AG04450 (cell line): ENCODE measurements at places on chromosomes 4 and X.

- DNase-seq = no peak
Measured at GRCh38 chr4:158771776-158772175, 3.0 kb downstream of the FNIP2 start.

GRCh38 chr4:52358366-52358765, 300.7 kb downstream of the USP46 start:
- DNase-seq = no peak

DNA sequence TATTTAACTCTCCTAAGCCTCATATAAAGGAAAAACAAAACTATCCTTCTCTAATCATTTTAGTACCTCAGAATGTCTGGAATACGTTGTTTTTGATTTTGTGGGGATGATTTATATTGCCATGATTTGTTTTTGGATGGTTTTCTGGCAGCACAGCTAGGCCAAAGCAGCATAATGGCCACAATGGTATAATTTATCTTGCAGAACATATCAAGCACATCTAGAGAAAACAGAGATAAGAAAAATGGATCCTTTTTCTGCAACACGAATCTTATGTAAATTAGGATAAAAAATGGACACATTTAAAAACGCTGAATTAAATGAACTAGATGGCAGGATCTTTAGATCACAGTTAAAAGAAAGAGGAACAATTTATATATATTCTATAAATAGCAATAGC, 269.9 kb upstream of the FAT4 start:
- DNase-seq = no peak

GRCh38 chr4:176504118-176504517, 184.4 kb downstream of the SPCS3 start:
- DNase-seq = no peak

DNA sequence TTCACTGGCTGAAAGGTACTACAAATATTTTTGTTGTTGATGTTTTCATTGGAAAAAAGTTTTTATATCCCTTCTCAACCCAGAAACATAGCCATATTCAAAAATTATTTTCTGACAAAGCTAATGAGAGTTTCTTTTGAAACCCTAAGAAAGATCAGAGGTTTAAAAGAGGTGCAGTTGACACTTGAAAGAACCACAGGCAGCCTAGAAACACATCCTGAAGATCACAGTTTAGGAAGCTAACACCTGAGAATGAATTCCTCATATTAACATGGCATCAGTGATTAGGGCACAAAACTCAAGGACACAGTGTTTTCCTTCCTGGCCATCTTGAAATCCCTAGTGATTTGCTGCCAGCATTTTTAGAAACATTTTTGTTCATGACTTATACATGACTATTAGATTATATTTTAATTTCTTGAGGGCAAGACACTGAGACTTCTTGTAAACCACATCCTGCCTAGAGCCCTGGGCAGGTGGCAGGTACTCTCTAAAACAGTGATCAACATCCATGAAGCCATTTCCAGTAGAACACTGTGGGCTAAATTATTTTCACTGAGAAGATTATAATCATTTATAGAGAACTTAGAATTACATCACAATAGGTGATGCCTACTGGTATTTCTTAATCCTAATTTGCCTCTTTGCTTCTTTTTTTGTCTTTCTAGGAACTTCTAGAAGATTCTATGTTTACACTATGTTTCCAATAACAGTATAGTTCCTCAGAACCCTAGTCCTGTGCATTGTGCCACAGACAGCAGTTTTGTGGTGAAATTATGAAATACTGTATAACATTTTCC, 80.0 kb downstream of the ARSJ start:
- no peak for DNase-seq

DNA sequence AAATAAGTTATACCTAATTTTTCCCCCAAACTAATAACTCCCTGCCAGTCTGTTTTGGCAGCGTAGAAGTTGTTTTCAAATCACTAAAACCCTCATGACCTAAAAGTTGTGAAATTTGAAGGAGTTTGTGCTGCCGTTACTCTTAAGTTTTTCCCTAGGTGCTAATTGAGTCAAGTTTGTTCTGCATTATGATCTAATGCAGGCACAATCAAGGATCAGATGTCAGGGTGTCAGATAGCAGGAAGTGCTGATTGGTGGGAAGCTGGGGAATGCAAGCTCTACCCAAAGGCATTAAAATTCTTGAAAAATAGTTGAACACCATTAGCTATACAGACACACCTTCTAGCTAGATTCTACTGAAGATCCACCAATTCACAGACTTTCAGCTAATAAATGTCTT, 51.9 kb downstream of the ARX start:
- DNase-seq = no peak

DNA sequence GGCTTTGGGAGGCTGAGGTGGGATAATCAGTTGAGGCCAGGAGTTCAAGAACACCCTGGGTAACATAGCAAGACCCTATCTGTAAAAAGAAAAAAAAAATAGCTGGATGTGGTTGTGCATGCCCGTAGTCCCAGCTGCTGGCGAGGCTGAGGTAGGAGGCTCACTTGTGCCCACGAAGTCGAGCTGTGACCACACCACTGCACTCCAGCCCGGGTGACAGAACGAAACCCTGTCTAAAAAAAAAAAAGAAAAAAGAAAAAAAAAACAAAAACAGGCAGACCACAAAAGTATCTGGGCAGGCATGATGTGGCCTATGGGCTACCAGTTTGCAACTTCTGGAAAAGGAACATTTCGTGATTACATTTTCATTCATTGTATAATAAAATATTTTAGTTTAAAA, 38.1 kb upstream of the RASGEF1B start:
- DNase-seq = no peak

- DNase-seq = no peak
Measured at GRCh38 chrX:68754406-68754805, 74.4 kb upstream of the EFNB1 start.

DNA sequence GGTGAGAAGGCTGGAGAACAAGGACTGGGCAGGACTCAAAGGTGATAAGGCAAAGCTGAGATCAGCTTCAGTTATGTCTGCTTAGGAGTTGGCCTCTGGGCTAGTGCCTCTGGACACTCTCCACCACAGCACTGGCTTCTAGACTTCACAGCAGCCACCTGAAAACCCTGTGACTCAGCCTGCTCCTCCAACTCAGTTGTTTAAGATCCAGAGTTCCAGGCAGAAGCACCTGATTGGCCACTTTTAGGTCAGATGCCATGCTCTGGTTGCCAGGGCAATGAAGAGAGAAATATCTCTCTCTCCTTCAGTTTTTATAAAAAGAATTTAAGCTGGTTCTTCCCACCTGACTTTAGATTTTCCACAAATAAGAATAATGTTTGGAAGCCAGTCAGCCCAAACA, 47.9 kb upstream of the BLTP1 start:
- DNase-seq = no peak
